ENCODE measurements at places on chromosomes 6 and 20. TPM values are rescaled to one million over a fixed set of nuclear protein-coding genes. Genes with fewer than 3 reads are reported as not detected.

Gene HLA-DRB1
- 6.3 TPM for total RNA-seq

Gene NRN1
- 23.0 TPM for total RNA-seq

Gene APCDD1L
- total RNA-seq: 5.1 TPM

Gene SAMD5
- total RNA-seq: 23.1 TPM

Gene GSTA3
- total RNA-seq: not detected

Gene DNPH1
- 34.7 TPM for total RNA-seq

Gene C6orf52
- total RNA-seq: not detected

Gene VNN1
- 0.82 TPM for total RNA-seq

Gene DUSP15
- total RNA-seq: 9.0 TPM

Gene FAM50B
- total RNA-seq: 14.1 TPM

Gene AKIRIN2
- 59.8 TPM for total RNA-seq

Gene RAET1G
- not detected for total RNA-seq

Gene NRSN1
- 12.5 TPM for total RNA-seq

Gene DNAH8
- total RNA-seq: 0.27 TPM

Gene SUPT3H
- total RNA-seq: 30.2 TPM
